ENCODE measurements at places on chromosomes 1 and 21.

GRCh38 chr1:173601588-173601987 lies 1.3 kb downstream of the SLC9C2 start:
- no peak for DNase-seq
- H3K36me3 ChIP-seq, result no peaks in the 10 kb centered on the region
- H3K27me3 ChIP-seq, result no peaks in the 10 kb centered on the region
- no peak overlapping the region for H3K4me3 ChIP-seq

DNA sequence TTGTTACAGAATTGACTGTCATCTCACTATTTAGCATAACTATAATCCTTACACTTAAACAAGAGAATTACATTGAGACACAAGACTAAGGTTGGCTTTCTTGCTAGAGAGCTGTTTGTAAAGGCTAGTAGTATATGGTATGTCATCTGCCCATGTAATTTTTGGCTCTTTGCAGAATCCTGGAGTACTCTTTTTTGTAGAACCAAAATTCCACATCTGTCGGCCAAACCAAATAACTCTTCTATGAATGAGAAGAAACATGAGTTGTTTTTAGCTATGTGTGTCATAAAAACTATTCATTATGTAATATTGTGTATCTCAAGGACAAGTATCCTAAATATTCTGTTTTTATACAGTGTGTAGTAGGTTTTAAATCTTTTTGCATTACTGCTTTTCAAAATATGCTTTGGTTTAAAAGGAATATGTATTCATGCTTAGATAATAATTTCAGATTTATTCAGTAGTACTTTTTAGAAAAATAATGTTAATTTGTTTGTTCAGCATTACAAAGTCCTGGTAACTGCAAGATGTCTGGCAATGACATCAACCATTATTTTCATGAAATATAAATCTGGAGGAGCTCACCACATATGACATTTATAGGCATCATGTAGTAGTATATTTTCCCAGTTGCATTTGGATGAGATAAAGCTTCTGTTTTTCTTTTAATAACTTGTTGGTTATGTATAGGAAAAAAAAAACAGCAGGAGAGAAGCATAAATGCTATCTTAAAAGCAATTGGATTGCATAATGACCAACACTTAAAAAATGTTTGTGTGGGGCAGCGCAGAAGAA lies 159.8 kb downstream of the HS2ST1 start:
- no peaks in the 10 kb centered on the region for H3K27me3 ChIP-seq
- DNase-seq, result no peak
- no peak overlapping the region for H3K4me3 ChIP-seq
- no peaks in the 10 kb centered on the region for H3K4me1 ChIP-seq
- H3K27ac ChIP-seq, result no peak overlapping the region

GRCh38 chr21:15841856-15842564 lies 112.2 kb downstream of the USP25 start:
- no peak overlapping the region for H3K4me3 ChIP-seq
- peaks cover 19% of the 10 kb centered on the region for H3K36me3 ChIP-seq
- peak; percentile 74 for DNase-seq
- H3K4me1 ChIP-seq, result peaks cover 53% of the 10 kb centered on the region

DNA sequence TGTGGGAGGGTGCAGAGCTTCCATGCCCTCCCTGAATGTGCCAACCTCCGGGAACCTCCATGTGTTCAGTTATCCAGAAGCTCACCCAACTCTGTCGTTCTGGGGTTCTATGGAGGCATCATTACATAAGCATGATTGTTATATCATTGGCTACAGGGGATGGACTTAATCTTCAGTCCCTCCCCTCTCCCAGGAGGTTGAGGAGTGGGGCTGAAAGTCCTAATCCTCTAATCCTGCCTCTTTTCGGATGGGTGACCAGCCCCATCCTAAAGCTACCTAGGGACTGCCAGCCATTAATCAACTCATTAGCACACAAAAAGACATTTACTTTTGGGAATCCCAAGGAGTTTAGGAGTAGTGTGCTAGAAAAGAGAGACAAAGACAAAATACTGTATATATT lies 32.0 kb upstream of the PSEN2 start:
- no peak for DNase-seq
- no peak overlapping the region for H3K4me3 ChIP-seq
- H3K27me3 ChIP-seq, result no peaks in the 10 kb centered on the region
- peaks cover 11% of the 10 kb centered on the region for H3K4me1 ChIP-seq

DNA sequence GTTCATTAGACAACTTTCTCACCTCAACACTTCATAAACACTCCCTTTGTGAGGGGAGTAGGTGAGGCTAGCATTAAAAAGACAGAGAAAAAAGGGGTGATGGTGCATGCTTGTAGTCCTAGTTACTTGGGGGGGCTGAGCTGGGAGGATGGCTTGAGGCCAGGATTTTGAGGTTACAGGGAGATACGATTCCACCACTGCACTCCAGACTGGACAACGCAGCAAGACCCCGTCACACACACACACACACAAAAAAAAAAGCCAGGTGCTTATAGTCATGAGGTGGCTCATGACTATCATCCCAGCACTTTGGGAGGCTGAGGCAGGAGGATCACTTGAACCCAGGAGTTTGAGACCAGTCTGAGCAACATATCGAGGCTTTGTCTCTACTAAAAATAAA lies 29.6 kb downstream of the GON4L start:
- H3K4me3 ChIP-seq, result no peak overlapping the region
- no peak overlapping the region for H3K27ac ChIP-seq
- DNase-seq, result no peak
- H3K27me3 ChIP-seq, result no peaks in the 10 kb centered on the region
- peaks cover 8% of the 10 kb centered on the region for H3K36me3 ChIP-seq

GRCh38 chr1:155013632-155014031 lies 11.0 kb downstream of the ZBTB7B start:
- H3K4me1 ChIP-seq, result peaks cover 20% of the 10 kb centered on the region
- no peak overlapping the region for H3K4me3 ChIP-seq
- DNase-seq, result no peak
- H3K27me3 ChIP-seq, result no peaks in the 10 kb centered on the region

GRCh38 chr1:210905944-210906453 lies 227.9 kb downstream of the KCNH1 start:
- H3K36me3 ChIP-seq, result no peaks in the 10 kb centered on the region
- no peak overlapping the region for H3K4me3 ChIP-seq
- no peaks in the 10 kb centered on the region for H3K4me1 ChIP-seq
- peaks cover 33% of the 10 kb centered on the region for H3K27me3 ChIP-seq

DNA sequence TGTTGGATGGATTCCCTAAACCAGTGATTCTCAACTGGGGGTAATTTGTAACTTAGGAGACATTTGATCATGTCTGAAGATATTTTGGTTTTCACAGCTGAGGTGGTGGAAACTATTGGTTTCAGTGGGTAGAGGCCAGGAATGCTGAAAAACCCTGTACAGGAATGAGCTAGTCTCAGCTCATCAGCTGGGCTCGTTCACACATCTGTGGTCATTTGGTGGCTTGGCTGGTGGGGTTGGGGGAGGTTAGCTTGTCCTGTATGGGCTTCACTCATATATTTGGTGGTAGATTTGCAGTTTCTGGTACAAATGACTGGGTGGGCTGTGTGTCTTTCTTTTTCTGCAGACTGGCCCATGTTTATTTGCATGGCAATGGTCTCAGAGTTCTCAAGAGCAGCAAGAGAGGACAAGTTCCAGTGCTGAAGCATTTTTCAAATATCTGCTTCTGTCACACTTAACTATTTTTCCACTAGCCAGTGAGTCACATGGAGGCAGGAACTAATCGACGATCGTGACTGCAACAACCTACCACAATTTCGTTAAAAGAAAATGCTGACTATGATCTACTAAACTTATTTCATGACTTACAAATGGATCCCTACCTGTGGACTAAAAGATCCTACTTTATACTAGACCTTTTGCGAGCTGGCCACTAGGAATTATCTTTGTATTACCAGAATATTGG lies 321.7 kb upstream of the PLXNA2 start:
- peaks cover 4% of the 10 kb centered on the region for H3K27me3 ChIP-seq
- H3K27ac ChIP-seq, result no peak overlapping the region
- H3K36me3 ChIP-seq, result no peaks in the 10 kb centered on the region
- peaks cover 6% of the 10 kb centered on the region for H3K4me1 ChIP-seq

DNA sequence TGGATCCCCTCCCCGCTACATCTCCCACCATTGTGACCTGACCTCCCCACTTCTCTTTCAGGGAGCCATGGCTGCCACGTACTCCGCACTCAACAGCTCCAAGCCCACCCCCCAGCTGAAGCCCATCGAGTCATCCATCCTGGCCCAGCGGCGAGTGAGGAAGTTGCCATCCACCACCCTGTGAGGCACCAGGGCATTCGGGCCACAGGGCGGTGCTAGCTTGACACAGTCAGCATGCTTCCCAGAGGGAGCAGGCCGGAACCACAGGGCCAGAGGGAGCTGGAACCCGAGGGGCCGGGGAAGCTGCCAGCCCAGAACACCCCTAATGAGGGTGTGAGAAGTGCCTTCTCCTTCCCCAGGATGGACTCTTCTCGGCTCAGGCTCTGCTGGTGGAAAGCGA lies 44.5 kb downstream of the RPS6KA1 start:
- no peaks in the 10 kb centered on the region for H3K27me3 ChIP-seq
- H3K4me3 ChIP-seq, result no peak overlapping the region
- DNase-seq, result no peak
- H3K36me3 ChIP-seq, result peaks cover 36% of the 10 kb centered on the region

- H3K4me3 ChIP-seq, result peak overlapping the region; percentile 48
- H3K27ac ChIP-seq, result peak overlapping the region; percentile 86
- no peaks in the 10 kb centered on the region for H3K36me3 ChIP-seq
Observed at GRCh38 chr1:217660353-217661062, 29.4 kb downstream of the SPATA17 start.

DNA sequence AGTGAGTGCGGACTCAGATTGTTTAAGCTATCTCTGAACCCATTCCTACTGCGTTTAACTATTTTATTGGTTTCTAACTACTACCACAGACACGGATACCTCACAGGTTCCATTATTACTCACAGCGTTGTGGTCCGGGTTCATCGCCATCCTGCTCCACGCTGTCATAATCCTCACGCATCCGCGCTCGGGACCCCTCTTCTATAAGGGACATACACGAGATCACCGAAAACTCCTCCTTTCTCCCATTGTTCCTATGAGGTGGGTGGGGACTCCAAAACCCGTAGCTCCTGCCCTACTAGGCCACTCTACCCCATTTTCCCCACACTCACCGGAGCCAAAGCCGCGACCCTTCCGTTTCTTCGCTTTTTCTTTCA lies 610 bp downstream of the RBM8A start:
- peaks cover 16% of the 10 kb centered on the region for H3K36me3 ChIP-seq
- H3K27me3 ChIP-seq, result no peaks in the 10 kb centered on the region
- peak overlapping the region; percentile 83 for H3K27ac ChIP-seq
- no peak for DNase-seq

All from PC-3 (cell line).